HCT116 (cell line): ENCODE measurements at places on chromosomes 16 and 17. TPM values are rescaled to one million over a fixed set of nuclear protein-coding genes. Genes with fewer than 3 reads are reported as not detected.

DNA sequence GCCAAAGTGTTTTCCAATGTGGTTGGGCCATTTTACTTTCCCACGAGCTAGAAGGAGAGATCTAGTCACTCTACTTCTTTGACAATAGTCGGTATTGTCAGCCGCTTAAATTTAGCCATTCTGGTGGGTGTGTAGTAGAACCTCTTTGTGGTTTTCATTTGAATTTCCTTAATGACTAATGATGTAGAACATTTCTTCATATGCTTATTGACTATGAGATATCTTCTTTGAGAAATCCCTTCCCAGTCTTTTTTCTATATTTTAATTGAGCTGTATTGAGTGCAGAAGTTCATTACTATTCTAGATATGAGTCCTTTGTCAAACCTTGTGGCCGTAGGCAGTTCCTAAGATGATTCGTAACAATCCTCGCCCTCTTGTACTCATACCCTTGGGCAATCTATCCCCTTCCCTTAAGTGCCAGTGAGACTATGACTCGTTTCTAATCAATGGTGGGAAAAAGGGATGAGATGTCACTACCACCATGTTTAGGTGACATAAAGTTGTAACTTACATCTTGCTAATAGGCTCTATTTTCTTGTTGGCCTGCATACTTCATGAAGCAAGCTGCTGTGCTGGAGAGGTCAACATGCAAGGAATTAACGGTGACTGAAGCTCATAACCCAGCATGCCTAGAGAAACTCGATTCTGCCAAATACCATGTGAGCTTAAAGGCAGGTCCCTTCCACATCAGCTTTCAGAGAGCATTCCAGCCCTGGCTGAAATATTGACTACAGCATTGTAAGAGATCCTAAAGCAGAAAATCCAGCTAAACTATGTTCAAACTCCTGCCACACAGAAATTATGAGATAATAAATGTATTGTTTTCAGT, 817.9 kb upstream of the SOX9 start:
- DNase-seq = peak; percentile 12
- no peak overlapping the region for H3K27ac ChIP-seq
- H3K4me1 ChIP-seq = no peaks in the 10 kb centered on the region

DNA sequence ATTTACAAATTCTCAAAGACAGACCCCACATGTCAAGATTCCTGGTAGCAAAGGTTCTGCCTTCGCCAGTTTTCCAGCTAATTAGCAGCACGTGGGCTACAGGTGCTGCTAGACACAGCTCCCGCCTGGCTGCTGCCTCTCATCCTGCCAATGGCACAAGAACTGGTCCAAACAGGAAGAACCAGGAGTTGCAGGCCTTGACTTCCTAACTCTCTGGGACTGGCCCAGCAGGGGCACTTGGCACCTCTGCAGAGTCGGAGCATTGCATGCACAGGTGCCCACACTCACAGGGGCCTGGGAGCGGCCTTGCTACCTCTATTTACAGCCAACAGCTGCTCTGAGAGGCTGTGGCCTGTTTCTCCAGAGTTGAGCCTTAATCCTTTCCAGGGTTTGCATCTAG, 39.6 kb downstream of the TK2 start:
- H3K27me3 ChIP-seq = no peaks in the 10 kb centered on the region
- H3K27ac ChIP-seq = no peak overlapping the region
- H3K4me1 ChIP-seq = peaks cover 35% of the 10 kb centered on the region
- no peak overlapping the region for H3K4me3 ChIP-seq
- no peak for DNase-seq
- H3K36me3 ChIP-seq = no peaks in the 10 kb centered on the region

- peaks cover 9% of the 10 kb centered on the region; the same call in 1 of the 2 replicates for H3K36me3 ChIP-seq
- no peak for DNase-seq
- no peaks in the 10 kb centered on the region for H3K27me3 ChIP-seq
- H3K4me1 ChIP-seq = peaks cover 27% of the 10 kb centered on the region
- H3K4me3 ChIP-seq = no peak overlapping the region
These were observed 3.6 kb downstream of the GAA start for GRCh38 chr17:80104956-80105375.

- no peaks in the 10 kb centered on the region for H3K36me3 ChIP-seq
- no peak overlapping the region for H3K27ac ChIP-seq
These were observed 79.5 kb upstream of the RPL38 start for GRCh38 chr17:74123866-74124444.

The ZPBP2 gene
- total RNA-seq = not detected

DNA sequence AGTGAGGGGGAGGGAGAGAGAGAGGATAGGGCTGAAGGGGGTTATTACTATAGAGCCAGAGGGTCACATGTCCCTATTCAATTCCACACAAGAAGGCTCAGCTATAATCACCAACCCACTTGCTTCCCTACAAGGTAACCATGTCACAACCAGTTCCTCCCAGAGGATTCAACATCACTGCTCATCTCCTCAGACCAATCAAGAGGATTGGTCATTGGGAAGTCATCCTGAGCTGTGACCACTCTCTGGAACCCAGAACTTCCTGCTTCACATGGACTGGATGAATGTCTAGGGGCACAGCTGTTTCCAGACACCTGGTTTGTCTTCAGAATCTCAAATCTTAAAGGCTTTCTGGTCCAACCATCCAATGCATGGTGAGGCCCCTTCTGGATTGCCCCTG, 154.9 kb upstream of the SDK2 start:
- H3K27ac ChIP-seq = no peak overlapping the region
- no peak for DNase-seq
- no peak overlapping the region for H3K4me3 ChIP-seq
- peaks cover 54% of the 10 kb centered on the region for H3K27me3 ChIP-seq
- H3K4me1 ChIP-seq = peaks cover 9% of the 10 kb centered on the region; the same call in 1 of the 2 replicates

The ADAP2 gene
- total RNA-seq = 17.2 TPM

GRCh38 chr16:67195676-67196075, 3.3 kb upstream of the ELMO3 start:
- peaks cover 52% of the 10 kb centered on the region for H3K4me1 ChIP-seq
- no peak for DNase-seq
- peaks cover 24% of the 10 kb centered on the region for H3K36me3 ChIP-seq
- peak overlapping the region; percentile 21; the same call in 1 of the 2 replicates for H3K27ac ChIP-seq

GRCh38 chr17:7147772-7148171, 31.4 kb downstream of the ASGR1 start:
- no peaks in the 10 kb centered on the region for H3K27me3 ChIP-seq
- H3K4me1 ChIP-seq = no peaks in the 10 kb centered on the region
- no peak overlapping the region for H3K4me3 ChIP-seq
- no peak overlapping the region for H3K27ac ChIP-seq
- no peak for DNase-seq

- DNase-seq = no peak
- H3K36me3 ChIP-seq = no peaks in the 10 kb centered on the region
- no peak overlapping the region for H3K4me3 ChIP-seq
- H3K27me3 ChIP-seq = peaks cover 44% of the 10 kb centered on the region
These were observed 158.6 kb upstream of the CDH5 start for GRCh38 chr16:66207883-66208265.

GRCh38 chr17:57550016-57550415, 195.1 kb downstream of the CCDC182 start:
- H3K4me3 ChIP-seq = no peak overlapping the region
- no peaks in the 10 kb centered on the region for H3K27me3 ChIP-seq
- DNase-seq = no peak
- no peaks in the 10 kb centered on the region for H3K4me1 ChIP-seq
- no peaks in the 10 kb centered on the region for H3K36me3 ChIP-seq
- no peak overlapping the region for H3K27ac ChIP-seq
